ENCODE measurements at places on chromosomes 6 and 20.
A peak's percentile ranks its signal among the peaks of the same experiment; 100 is the strongest.

GRCh38 chr6:139801571-139802321 is 427.3 kb upstream of the CITED2 start:
- DNase-seq, result no peak

DNA sequence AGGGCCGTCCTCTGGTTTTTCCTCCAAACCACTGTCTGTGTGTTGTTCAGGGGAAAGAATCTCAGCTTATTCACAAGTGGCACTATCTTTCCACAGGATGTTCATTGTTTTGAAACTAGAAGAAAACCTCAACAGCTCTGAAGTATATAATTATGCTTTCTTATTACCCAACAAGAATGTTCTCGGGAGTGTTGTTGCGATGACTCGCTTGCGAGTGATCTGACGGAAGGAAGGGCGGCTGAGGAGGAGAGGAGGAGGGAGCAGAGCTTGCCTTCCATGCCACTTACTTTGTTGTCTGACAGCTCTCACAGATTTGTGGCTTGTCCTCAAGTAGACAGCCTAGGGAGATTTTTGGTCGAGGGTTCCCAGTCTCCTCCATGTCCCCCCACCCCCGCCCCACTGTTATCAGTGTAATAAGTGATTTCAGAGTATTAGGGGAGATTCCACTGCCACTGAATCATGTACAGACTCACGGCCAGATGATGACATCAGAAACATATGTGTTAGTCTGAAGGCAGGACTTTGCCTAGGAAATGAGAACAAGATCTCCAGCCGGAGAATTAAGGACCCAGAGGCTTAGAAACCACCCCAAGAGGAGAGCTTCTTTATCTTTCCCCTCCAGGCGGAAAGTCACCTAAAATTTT is 80.7 kb upstream of the CCN6 start:
- peak; percentile 85 for DNase-seq

DNA sequence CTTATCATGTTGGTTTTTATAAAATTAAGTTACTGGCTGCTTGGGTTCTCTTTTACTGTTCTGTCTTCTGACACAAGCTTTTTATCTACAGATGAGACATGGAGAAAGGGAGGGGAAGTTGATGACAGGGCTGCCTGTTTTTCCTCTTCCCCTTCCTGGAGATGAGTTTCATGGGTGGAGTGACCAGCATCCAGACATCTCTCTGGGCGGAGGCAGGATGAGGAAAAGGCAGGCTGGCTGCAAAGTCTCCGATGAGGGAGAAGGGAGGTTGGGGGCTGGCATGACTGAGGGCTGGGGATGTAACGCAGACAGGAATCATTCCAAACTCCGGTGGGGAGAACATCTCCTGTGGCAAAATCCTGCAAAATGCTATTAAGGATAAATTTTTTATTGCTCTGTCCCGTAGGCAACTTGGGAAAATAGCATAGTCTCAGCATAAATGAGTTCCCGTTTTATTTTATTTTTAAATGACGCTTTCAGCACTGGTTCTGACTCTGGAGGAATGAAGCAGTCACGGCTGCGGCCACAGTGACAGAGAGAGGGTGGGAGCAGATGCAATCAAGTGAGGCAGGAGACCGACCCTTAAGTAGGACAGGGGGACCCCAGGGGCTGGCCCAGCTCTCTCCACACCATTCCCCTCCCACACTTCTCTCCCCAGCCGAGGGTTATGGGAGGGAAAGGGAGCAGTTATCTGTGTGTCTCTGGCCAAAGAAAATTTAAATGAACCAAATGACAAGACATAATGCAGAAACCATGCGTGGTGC is 108.8 kb upstream of the PMEPA1 start:
- no peak for DNase-seq

GRCh38 chr6:139148557-139149235 is 13.8 kb downstream of the HECA start:
- no peak for DNase-seq

GRCh38 chr6:132768051-132768517 is 10.4 kb upstream of the VNN2 start:
- DNase-seq, result no peak

GRCh38 chr6:136772685-136773472 is 19.4 kb downstream of the MAP3K5 start:
- no peak for DNase-seq
